ENCODE measurements at places on chromosomes 1 and 21. TPM values are rescaled to one million over a fixed set of nuclear protein-coding genes. Genes with fewer than 3 reads are reported as not detected.

PCNX2 gene
- 37.0 TPM for total RNA-seq

- DNase-seq, result no peak
Observed at GRCh38 chr1:84166797-84167196, 22.7 kb downstream of the PRKACB start.

DNA sequence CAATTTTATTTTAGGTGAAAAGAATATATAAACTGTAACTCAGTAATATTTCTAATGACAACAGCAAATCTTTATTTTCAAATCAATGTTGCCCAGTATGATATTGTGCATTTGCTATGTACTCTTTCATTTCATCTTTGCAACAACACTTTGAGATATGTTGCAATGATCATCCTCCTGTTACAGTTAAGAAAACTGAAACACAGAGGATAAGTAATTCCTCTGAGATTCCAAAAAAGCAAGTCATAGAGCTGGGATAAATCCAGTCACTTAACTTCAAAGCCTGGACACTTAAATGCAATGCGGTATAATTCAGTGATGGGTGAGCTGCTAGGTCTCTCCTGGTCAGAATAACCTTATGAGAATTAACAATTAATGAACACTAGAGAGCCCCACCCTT, 48.6 kb upstream of the EXO1 start:
- DNase-seq, result no peak

- no peak for DNase-seq
Observed at GRCh38 chr1:113153116-113153803, 80.3 kb downstream of the LRIG2 start.

CENPL gene
- total RNA-seq, result 11.6 TPM

GRCh38 chr1:15760520-15761211, 2.1 kb downstream of the FBLIM1 start:
- no peak for DNase-seq

DNA sequence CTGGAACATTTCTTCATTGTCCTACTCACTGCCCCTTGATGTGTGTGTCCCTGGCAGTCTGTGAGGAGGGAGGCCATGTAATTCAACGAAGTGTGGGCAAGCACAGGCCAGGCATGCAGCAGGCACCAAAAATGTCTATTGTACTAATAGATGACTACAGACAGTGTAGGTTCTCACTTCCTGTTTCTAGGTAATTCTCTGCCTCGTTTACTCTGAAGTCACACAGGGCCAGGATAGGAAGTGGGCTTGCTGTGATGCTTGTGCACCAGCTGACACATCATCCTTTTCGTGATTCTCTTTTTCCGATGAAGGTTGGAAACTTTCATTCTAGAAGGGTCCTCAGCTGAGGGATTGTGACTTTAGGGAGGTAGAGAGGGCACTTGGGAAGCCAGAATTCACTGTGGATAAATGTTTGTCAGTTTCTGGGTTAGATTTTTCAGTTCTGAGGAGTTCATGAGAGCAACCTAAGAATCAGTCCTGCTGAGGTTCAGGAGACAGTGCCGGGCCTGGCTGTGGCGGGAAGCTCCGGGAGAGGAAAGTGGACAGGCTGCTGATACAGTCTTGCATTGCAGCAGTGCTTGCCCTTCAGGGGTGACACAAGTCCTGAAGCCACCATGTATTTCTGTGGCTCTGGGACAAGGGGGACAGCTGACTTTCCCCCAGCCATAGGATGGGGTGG, 4.3 kb upstream of the CSF1 start:
- DNase-seq, result no peak

DNA sequence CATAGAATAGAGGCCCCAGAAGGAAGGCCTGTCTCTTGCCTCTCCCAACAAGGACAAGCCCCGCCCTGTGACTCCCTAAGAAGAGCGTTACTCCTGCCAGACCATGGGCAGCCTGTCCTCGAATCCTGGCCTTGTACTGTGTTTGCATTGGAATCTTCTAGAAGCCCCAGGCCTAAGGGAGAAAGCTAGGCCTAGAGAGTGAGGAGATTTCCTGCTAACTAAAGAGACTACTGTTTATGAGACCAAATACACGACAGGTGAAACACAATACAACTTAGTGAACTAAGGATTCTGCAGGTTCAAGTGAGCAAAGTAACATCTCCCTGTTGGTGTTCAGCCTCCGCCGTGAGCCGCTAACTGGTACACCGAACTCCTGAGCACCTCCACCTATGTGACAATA, 62.7 kb downstream of the SYF2 start:
- DNase-seq, result no peak

TSPAN2 gene
- total RNA-seq, result 27.2 TPM

CASQ1 gene
- not detected for total RNA-seq

GRCh38 chr1:178530037-178530402, 17.1 kb downstream of the TEX35 start:
- DNase-seq, result no peak

GRCh38 chr1:89800022-89800655, 20.7 kb upstream of the LRRC8D start:
- DNase-seq, result no peak

DNA sequence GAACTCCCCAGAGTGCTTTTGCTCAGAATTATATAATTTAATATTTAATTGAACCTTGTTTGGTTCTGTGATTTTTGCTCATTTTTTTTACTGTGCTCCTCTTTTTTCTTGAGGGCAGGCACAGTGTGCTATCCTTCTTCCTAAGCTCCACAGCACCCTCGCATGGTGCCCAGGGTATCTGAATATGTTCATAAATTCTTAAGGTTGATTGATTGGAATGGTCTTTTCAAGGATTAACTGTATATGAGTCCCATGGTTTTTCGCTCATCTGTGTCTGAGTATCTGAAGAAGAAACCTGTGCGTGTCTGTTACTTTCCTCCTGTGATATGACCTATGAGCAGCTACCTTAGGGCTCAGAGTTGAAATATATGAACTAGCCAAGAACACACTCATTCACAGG, 393.7 kb downstream of the HLX start:
- DNase-seq, result no peak

CCDC185 gene
- not detected for total RNA-seq

CD160 gene
- not detected for total RNA-seq

DNA sequence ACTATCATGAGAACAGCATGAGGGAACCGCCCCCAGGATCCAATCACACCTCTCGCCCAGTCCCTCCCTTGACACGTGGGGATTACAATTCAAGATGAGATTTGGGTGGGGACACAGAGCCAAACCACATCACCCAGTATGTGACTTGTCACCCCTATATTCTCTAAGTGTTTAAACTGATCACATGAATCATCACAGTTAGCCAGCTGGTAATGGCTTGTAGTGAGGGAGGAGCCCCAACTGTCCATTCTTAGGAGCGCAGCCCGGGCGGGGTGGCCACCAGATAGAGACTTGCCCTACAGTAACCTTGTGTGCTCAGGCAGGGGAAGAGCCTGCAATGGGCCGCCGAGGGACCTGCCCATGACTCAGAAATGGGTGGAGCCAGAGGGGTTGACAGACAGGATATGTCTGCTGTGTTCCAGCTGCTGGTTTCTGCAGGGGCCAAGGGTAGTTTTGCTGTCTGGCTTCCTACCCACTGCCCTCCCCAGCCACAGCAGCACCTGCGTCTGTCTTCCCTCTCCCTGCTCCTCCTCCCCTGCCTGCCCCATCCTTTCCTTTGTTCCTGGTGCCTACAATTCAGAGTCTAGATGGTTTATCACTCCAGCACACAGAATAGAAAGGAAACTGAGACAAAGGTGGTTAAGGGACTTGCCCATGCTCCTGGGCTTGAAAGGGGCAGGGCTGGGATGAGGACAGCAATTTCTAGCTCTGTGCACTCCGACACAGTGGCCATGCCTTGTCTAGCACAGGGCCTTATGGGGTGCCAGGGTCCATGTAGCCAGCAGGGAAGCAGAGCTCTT, 9.2 kb downstream of the ABCG1 start:
- DNase-seq, result no peak

DNA sequence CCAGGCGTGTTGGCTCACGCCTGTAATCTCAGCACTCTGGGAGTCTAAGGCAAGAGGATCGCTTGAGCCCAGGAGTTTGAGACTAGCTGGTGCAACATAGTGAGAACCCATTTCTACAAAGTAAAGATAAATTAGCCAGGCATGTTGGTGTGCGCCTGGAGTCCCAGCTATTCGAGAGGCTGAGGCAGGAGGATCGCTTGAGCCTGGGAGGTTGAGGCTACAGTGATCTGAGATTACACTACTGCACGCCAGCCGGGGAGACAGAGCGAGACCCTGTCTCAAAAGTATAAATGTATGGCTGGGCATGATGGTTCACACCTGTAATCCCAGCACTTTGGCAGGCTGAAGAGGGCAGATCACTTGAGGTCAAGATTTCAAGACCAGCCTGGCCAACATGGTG, 51.5 kb upstream of the LBR start:
- DNase-seq, result no peak

CCDC30 gene
- 17.3 TPM for total RNA-seq

BGLAP gene
- total RNA-seq, result 5.8 TPM

MYOG gene
- not detected for total RNA-seq

DCLRE1B gene
- total RNA-seq, result 9.9 TPM

DNA sequence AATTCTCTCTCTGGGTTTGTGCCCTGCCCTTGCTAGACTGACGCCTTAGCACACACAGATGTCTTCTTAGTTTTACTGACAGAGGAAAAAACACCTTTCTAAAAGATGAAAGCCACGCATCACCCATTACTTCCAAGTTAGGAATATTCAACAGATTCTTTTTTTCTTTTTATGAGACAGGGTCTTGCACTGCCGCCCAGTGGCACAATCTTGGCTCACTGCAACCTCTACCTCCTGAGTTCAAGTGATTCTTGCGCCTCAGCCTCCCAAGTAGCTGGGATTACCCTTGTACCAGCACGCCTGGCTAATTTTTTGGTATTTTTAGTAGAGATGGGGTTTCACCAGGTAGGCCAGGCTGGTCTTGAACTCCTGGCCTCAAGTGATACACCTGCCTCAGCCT, 169.2 kb downstream of the APP start:
- no peak for DNase-seq

GFI1 gene
- total RNA-seq, result 0.17 TPM

DNA sequence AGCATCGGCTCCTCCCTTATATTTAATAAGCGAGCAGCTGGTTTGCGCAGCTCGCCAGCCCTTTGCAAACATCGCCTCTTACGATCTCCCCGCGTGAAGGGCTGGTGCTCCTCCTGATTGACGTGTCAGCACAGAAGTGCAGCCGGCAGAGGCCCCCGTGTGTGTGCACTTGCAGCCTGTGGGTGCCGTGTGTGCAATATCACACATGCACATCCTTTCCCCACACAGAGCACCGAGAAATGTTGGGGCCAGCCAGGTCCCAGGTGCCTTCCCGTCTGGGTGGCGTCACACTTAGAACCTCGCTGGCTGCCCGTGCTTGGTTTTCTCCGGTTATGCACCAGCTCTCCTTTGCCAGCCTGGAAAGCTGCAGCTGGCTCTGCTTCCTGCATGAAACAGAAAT, 126.6 kb upstream of the AJAP1 start:
- DNase-seq, result no peak

CD1D gene
- total RNA-seq, result not detected

GRCh38 chr1:16906873-16907272, 11.1 kb downstream of the RNU1-2 start:
- no peak for DNase-seq

- DNase-seq, result no peak
Observed at GRCh38 chr1:29444782-29445729, 208.7 kb downstream of the PTPRU start.

DNA sequence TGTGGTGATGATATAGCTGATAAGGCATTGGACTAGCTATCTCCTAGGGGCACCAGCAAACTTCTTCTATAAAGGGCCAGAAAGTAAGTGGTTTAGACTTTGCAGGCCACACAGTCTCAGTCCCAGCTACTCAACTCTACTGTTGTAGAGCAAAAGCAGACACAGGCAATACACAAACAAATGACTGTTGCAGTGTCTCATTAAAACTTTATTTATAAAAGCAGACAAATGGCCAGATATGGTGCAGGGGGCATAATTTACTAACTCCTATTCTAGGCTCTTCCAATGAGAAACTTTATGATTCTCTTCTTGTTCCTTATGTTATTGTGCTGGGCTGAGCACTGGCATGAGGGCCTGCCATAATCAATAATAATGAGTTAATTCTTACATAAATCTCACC, 176.8 kb upstream of the POU3F1 start:
- no peak for DNase-seq

GBP6 gene
- not detected for total RNA-seq

LDLRAD1 gene
- total RNA-seq, result 0.84 TPM

OLFML2B gene
- total RNA-seq, result 1.8 TPM

DNA sequence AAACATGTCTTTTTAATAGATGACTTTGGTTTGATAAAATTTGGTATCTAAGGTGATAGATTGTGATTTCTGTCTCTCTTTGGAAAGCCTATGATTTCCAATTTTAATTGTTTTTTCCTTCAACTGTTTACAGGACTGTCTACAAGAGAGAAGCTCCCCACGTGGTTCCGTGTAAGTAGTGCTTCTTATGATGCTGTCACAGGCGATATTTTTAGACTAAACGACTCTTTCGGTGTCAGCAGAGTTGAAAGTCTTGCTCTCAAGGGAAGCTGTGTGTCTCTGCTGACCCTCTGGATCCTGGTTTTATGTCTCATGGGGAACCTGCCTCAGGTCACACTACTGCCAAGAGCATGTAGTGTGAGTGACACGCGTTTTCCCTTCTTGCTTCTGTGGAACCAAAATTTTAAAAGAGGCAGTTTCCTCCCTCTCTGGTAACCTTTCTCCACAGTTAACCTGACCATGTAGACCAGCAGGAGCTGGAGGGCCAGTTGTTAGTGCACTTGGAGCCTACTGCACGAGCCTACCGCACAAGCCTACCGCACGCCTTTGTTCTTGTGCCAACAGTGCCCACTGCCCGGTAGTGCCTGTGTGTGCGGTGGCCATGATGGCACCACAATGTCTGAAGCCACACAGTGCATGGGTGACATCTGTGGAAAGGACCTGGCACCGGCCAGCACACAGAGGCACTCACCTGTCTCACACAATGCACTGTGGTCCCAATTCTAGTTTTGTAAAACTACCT, 91.9 kb downstream of the PCBP3 start:
- DNase-seq, result no peak

DNA sequence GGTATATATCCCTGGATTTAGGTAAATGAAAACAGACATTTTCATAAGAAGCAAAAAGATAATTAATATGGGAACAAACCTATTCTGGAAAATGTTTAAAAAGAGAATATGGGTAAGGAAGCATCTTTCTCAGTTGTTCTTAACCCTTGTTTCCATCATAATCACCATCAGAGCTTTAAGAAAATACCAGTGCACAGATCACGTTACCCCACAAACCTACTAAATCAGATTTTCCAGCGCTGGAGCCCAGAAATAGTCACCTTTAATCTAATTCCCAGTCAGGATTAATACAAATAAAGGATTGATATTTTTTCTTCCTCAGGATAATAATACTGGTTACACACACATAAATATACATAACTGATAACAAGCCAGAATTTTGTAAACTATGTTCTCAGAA, 44.6 kb downstream of the PTPRC start:
- DNase-seq, result no peak

CFAP45 gene
- 1.0 TPM for total RNA-seq
